OCI-M1 (cell line): ENCODE measurements at places on chromosomes 3 and 15.

GRCh38 chr3:123324880-123325765 is 123.4 kb downstream of the SEC22A start:
- no peak for DNase-seq

DNA sequence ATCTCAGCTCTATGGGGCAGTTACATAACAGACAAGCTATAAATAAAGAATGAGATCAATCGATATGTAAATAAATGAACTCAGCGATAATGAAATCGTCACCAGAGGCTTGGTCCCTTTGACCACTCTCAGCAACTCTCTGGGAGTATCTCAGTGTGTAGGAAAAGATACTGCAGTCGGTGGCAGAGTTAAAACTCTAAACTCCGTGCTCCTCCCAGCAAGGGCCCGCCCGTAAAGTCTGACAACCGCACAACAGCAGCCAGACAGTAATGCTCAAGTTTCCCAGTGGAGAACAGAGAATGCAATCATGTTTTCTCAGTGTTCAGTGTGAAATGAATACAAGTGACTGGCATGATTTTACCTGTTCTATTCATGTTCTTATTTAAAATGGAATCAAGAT is 28.3 kb upstream of the IGF1R start:
- DNase-seq, result no peak

- no peak for DNase-seq
These were observed 187.6 kb downstream of the EBLN2 start for GRCh38 chr3:73249047-73249446.

GRCh38 chr3:143090486-143090885 is 29.1 kb upstream of the CHST2 start:
- DNase-seq, result no peak

- no peak for DNase-seq
These were observed 22.3 kb downstream of the GRIP2 start for GRCh38 chr3:14517601-14518431.

- no peak for DNase-seq
These were observed 95.9 kb downstream of the FAM43A start for GRCh38 chr3:194781617-194782016.

DNA sequence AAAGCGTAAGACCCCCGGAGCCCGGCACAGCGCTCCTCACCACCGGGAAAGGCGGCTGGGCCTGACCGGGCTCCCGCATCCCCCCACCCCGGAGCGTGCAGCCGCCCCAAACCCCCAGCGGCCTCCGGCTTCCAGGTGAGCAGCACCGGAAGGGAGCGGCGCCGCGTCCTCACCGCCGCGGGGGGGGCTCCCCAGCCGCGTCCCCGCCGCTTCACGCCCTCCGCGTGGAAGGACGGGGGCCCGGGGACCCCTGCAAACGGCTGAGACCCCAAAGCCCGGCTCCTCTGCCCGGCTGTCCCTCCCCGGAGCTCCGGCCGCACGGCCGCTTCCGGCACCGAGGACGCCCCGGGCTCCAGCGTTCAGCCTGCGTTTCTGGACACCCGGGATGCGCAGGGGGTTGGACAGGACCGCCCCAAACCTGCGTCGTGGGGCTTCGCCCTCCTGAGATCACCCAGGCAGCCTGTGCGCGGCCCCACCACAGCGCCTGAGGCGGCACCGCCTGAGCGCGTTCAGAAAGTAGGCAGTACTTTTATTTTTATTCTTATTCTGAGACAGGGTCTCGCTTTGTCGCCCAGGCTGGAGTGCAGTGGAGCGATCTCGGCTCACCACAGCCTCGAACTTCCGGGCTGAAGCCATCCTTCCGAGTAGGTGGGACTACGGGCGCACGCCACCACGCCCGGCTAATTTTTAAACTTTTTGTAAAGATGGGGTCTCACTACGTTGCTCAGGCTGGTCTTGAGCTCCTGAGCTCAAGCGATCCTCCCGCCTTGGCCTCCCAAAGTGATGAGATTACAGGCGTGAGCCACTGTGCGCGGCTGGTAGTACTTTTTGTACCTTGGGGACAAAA is 51.6 kb upstream of the BLM start:
- DNase-seq, result peak; percentile 47

- no peak for DNase-seq
These were observed 130.2 kb downstream of the SSR3 start for GRCh38 chr3:156424758-156425157.

DNA sequence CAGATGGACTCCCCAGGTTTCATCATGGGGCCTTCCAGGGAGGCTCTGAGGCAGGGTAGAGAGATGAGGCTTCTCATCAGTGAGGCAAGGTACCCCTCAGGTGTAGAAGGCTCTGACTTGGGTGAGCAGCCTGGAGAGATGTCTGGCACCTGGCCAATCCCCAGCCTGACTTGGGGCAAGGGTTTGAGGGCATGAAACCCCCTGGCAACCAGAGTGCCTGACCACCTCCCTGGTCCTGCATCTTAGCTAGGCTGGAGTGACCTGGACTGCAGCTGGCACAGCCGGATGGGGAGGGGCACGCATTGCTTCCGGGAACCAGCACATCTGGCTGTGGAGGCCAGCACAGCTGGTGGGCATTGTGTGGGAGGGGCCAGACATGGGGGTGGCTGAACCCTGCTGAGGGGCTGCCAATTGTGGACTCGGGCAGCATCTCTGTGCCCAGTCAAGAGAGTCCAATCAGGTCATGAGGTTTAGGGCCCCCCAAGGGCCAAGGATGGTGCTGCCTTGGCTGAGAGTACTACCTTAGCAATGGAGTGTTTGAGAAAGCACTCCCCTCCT is 1.9 kb downstream of the ZBTB47 start:
- DNase-seq, result no peak

DNA sequence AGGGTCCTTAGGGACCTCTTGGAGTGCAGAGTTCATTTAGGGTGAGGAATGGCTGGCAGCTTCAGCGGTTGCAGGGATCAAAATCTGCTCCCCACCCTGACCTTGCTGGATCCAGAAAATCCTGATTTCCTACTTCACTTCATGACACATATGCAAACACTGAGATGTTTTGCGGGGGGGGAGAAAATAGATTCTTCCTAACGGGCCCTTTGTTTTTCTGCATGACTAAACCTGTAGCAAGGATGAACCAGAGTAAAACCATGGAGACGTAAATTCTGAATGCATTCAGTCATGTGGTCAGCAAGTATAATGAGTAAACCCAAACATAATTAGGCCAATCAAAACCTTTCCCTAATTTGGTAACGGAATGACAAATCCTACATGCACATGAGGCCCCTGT is 20.0 kb upstream of the RBP1 start:
- DNase-seq, result no peak

- DNase-seq, result no peak
These were observed 532.1 kb upstream of the SEMA6D start for GRCh38 chr15:47184908-47185801.

- DNase-seq, result no peak
These were observed 56.0 kb upstream of the FAM3D start for GRCh38 chr3:58722561-58722960.

- DNase-seq, result no peak
These were observed 373.4 kb downstream of the OCA2 start for GRCh38 chr15:27725731-27726130.

GRCh38 chr3:143822374-143822773 is 25.9 kb downstream of the SLC9A9 start:
- no peak for DNase-seq

- DNase-seq, result no peak
These were observed 15.3 kb downstream of the ZBTB38 start for GRCh38 chr3:141383555-141384129.

- DNase-seq, result no peak
These were observed 28.8 kb downstream of the CTDSPL start for GRCh38 chr3:37890522-37890921.

DNA sequence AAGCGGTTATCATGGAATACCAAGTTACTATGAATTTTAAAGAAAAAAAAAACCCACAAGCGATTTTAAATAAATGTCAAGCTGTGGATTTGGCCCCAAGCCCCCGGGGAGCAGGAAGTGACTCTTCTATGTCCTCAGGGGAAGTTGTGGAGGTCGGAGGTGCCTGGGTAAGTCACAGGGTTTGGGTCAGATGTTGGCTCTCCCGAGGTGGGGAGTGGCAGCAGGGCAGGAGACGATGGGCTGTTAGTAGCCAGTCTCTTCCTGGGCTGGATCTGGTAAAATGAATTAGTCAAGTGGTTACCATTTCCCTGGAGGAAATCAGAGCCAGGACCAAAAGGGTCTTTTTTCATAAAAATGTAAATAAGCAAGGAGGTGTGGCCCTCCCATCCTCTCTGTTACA is 316.7 kb downstream of the TLE3 start:
- no peak for DNase-seq

- no peak for DNase-seq
These were observed 67.7 kb downstream of the CD200R1L start for GRCh38 chr3:112779011-112779410.

GRCh38 chr3:85603378-85603777 is 644.6 kb downstream of the CADM2 start:
- DNase-seq, result no peak
